Endothelial cell (in vitro differentiated cells): ENCODE measurements at places on chromosomes 3 and 15. TPM values are rescaled to one million over a fixed set of nuclear protein-coding genes. Genes with fewer than 3 reads are reported as not detected.
A peak's percentile ranks its signal among the peaks of the same experiment; 100 is the strongest.

DNA sequence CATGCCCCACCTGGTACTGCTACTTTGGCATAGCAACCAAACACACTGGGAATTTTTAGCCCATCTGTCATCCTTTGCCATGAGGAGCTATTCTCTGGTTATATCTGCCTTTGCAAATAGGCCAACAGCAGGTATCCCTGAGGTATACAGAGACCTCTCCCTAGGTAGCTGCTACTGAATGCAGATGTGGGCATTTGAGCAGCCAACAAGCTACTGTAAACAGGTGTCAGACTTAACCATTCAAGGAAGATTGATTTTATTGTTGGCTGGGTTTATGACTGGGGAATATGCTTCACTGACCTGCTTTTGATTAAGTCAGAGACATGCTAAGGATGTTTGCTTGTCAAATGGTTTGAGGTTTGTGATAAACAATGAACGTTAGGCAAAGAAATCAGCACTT, 183.2 kb downstream of the OXSM start:
- H3K4me3 ChIP-seq: no peak overlapping the region
- peaks cover 3% of the 10 kb centered on the region for H3K4me1 ChIP-seq
- H3K27me3 ChIP-seq: no peaks in the 10 kb centered on the region
- no peak for DNase-seq

GRCh38 chr3:39639344-39640236, 169.8 kb upstream of the MYRIP start:
- no peaks in the 10 kb centered on the region for H3K27me3 ChIP-seq
- no peak for DNase-seq
- no peak overlapping the region for H3K4me3 ChIP-seq
- no peaks in the 10 kb centered on the region for H3K36me3 ChIP-seq
- no peak overlapping the region for H3K27ac ChIP-seq

GRCh38 chr3:143163562-143164100, 44.1 kb downstream of the CHST2 start:
- H3K36me3 ChIP-seq: no peaks in the 10 kb centered on the region
- H3K4me3 ChIP-seq: no peak overlapping the region
- H3K4me1 ChIP-seq: peaks cover 20% of the 10 kb centered on the region
- no peak for DNase-seq
- H3K27ac ChIP-seq: peak overlapping the region; percentile 58

Gene THPO
- 0.28 TPM for total RNA-seq

DNA sequence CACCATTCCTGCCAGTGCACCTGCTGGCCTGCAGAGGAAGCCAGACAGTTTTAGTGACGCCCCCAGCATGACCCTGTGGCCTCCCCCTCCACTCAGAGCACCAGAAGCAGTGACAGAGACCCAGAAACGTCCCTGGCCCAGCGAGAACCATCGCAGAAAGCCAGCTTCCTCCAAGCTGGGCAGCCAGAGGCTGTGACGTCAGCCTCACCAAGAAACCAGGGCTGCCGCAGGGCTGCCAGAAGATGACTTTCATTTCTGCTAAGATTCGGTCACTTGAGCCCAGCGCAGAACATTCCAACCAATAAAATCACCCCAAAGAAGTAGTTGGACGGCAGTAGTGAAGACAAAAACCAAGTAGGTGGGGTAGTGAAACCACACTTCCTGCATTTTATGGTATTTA, 29.6 kb upstream of the RPL32 start:
- H3K27ac ChIP-seq: no peak overlapping the region
- no peak for DNase-seq
- H3K36me3 ChIP-seq: peaks cover 3% of the 10 kb centered on the region
- H3K4me3 ChIP-seq: no peak overlapping the region
- H3K27me3 ChIP-seq: peaks cover 14% of the 10 kb centered on the region

DNA sequence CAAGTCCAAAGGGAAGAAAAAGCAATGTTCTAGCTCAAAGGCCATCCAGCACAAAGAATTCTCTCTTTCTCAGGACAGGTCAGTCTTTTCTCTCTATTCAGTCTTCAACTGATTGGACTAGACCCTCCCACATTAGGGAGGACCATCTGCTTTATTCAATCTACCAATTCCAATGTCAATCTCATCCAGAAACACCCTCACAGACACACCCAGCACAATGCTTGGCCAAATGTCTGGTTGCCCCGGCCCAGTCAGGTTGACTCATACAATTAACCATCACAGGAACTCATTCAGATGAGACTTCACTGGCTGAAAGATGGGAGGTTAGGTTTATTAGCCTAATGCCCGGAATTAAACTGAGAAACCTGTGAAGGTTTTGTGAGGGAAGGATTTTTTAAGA, 32.4 kb downstream of the ACAN start:
- no peak overlapping the region for H3K4me3 ChIP-seq
- peaks cover 8% of the 10 kb centered on the region for H3K27me3 ChIP-seq
- no peak for DNase-seq
- no peaks in the 10 kb centered on the region for H3K36me3 ChIP-seq
- H3K27ac ChIP-seq: no peak overlapping the region

Gene SCG3
- 37.0 TPM for total RNA-seq

Gene DZIP1L
- 7.7 TPM for total RNA-seq

DNA sequence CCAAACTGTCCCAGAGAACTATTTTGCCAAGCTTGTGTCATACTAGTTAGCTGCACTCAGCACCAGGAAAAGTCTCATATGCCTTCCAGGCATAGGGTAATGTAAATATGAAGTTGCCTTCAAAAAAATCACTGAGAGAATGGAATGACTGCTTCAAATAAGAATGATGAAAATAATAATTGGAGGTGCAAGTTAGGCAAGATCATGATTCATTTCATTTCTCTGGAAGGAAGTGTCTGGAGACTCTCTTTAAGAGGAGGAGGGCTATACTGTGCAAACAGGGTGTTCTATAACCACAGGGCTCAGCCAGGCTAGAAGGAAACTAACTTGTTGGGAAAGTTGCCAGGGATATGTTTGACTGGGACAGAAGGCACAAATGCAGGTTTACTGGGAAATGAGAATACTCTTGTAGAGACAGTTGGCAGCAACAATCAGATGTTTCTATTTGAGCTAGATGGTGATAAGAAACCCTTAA, 4.3 kb downstream of the SIDT1 start:
- no peak overlapping the region for H3K4me3 ChIP-seq
- peaks cover 39% of the 10 kb centered on the region for H3K4me1 ChIP-seq
- no peak overlapping the region for H3K27ac ChIP-seq
- peaks cover 19% of the 10 kb centered on the region for H3K27me3 ChIP-seq

- DNase-seq: no peak
- H3K27ac ChIP-seq: no peak overlapping the region
- H3K4me1 ChIP-seq: peaks cover 5% of the 10 kb centered on the region
- H3K4me3 ChIP-seq: no peak overlapping the region
- peaks cover 2% of the 10 kb centered on the region for H3K27me3 ChIP-seq
- no peaks in the 10 kb centered on the region for H3K36me3 ChIP-seq
Measured at GRCh38 chr3:122936986-122937385, 90.6 kb downstream of the SEMA5B start.

DNA sequence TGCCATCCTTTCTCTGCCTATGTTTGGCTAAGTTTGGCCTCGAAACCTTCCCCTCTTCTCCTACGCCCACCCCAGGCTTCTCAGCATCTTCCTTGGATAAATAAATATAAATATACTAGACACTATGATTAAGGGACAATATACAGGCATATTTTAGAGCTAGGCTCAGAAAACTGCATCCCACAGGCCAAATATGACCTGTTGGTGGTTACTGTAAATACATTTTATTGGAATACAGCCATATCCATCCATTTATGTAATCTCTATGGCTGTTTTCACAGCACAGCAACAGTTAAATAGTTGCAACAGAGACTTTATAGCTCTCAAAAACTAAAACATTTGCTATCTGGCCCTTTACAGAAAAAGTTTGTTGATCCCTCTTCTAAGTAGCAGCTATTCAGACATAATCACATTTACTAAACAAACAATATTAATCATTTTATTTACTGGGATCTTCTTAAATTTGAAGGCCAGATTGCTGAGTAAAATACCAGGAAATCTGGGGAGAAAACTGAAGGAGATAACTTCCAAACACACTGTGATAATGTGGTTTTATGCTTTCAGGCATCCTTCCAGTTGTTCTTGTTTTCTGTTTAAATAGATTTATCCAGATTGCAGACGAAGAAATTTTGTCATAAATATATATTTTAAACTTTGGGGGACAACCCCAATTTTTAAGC, 269.7 kb upstream of the THRB start:
- H3K27me3 ChIP-seq: no peaks in the 10 kb centered on the region
- no peaks in the 10 kb centered on the region for H3K36me3 ChIP-seq
- no peaks in the 10 kb centered on the region for H3K4me1 ChIP-seq
- H3K4me3 ChIP-seq: no peak overlapping the region

Gene TMCO5A
- not detected for total RNA-seq

Gene GPR176
- total RNA-seq: 2.4 TPM

Gene TMEM108
- total RNA-seq: 14.2 TPM

Gene STRA6
- 9.2 TPM for total RNA-seq

Gene KCNMB2
- total RNA-seq: not detected

DNA sequence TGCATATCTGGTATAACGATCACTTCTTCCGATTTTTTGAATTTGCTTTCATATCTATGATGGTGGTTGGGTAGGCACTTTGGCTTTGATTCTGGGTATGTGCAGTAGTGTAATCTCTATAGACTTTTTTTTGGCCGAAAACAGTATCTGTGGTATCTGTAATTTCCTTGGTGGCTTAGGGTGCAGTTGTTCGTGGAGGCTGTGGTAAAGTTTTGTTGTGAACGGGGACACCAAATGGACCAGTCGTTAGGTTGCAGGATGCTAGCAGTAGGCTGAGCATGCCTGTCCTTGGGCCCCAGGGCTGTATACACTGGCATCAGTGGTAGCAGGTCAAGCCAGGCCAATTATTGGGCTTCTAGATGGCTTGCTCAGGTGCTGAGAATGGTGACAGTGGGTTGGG, 55.2 kb downstream of the CCDC66 start:
- peak overlapping the region; percentile 4 for H3K27ac ChIP-seq
- no peak for DNase-seq
- H3K27me3 ChIP-seq: peaks cover 3% of the 10 kb centered on the region
- H3K4me1 ChIP-seq: peaks cover 27% of the 10 kb centered on the region

GRCh38 chr3:145721273-145721805, 439.6 kb downstream of the PLOD2 start:
- H3K27me3 ChIP-seq: no peaks in the 10 kb centered on the region
- no peak for DNase-seq
- no peak overlapping the region for H3K4me3 ChIP-seq
- no peaks in the 10 kb centered on the region for H3K36me3 ChIP-seq

DNA sequence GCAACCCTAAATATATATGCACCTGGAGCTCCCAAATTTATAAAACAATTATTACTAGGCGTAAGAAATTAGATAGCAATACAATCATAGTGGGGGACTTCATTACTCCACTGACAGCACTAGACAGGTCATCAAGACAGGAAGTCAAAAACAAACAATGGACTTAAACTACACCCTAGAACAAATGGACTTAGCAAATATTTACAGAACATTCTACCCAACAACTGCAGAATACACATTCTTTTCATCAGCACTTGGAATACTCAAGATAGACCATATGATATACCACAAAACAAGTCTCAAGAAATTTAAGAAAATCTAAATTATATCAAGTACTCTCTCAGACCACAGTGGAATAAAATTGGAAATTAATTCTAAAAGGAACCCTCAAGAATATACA, 201.5 kb downstream of the OSBPL10 start:
- peaks cover 8% of the 10 kb centered on the region for H3K4me1 ChIP-seq
- DNase-seq: no peak
- H3K36me3 ChIP-seq: peaks cover 5% of the 10 kb centered on the region
- no peak overlapping the region for H3K4me3 ChIP-seq
- H3K27me3 ChIP-seq: no peaks in the 10 kb centered on the region

Gene CALML4
- total RNA-seq: 11.0 TPM
